Smooth muscle cell of the coronary artery (primary cell): ENCODE measurements at places on chromosomes 12 and 14. TPM values are rescaled to one million over a fixed set of nuclear protein-coding genes. Genes with fewer than 3 reads are reported as not detected.

MYH7 gene
- 1.1 TPM in 1 of 2 replicates, not detected in the other for total RNA-seq

CCDC196 gene
- not detected in 2 replicates for total RNA-seq

SPX gene
- total RNA-seq, result 0.23 TPM in 1 of 2 replicates, not detected in the other

SLC38A4 gene
- total RNA-seq, result 0.35 and 0.60 TPM in 2 replicates

TEX22 gene
- 0.23 TPM in 2 replicates for total RNA-seq

DENND5B gene
- total RNA-seq, result 4.2 and 8.4 TPM in 2 replicates

ITGA7 gene
- total RNA-seq, result 3.8 and 72.7 TPM in 2 replicates

FSCB gene
- 0.75 TPM in 1 of 2 replicates, not detected in the other for total RNA-seq

CD27 gene
- total RNA-seq, result not detected in 2 replicates

PLD4 gene
- 0.15 TPM in 1 of 2 replicates, not detected in the other for total RNA-seq

LYSET gene
- total RNA-seq, result 4.0 and 9.3 TPM in 2 replicates

SMAGP gene
- 5.4 and 6.8 TPM in 2 replicates for total RNA-seq

PMCH gene
- 0.38 TPM in 1 of 2 replicates, not detected in the other for total RNA-seq

FAM222A gene
- total RNA-seq, result 0.08 TPM in 1 of 2 replicates, not detected in the other

CCND2 gene
- 24.3 and 42.7 TPM in 2 replicates for total RNA-seq

LRIG3 gene
- total RNA-seq, result 8.3 and 74.1 TPM in 2 replicates
